Fibroblast of skin of right biceps (primary cell): ENCODE measurements at places on chromosomes 3 and 15.

- no peak for DNase-seq
These were observed 135.0 kb upstream of the COL8A1 start for GRCh38 chr3:99503350-99503749.

DNA sequence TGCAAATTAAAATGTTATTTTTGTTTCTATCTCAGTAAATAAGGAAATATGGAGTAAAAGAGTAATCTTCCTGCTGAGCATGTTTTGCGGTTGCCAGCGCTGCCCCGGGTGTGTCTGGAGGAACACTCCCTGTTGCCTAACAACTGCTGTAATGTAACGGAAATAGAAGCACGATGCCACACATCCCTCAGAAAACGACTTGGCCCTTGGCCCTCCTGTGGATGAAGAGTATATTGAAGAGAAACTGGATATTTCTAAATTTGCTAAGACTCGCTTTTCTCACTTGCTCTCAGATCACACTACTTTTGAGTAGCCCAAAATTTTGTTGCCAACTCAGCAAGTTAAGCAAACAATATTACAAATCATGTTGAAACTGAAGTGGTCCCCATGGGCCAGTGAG is 18.9 kb downstream of the CX3CR1 start:
- DNase-seq, result peak; percentile 85

DNA sequence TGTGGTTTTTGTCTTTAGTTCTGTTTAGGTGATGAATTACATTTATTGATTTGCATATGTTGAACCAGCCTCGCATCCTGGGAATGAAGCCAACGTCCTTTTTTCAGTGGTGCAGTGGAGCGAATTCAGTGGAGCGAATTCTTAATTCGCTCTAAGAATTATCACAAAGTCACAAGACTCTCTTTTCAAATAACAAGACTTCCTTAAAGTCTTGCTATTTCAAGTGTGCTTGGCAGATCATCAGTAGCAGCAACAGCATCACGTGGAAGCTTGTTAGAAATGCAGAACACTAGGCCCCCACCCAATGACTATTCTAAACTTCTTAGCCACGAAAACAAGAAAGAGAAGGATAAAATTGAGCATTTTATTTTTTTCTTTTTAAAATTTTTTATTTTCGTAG is 58.1 kb upstream of the CD200R1L start:
- DNase-seq, result no peak

- peak; percentile 24 for DNase-seq
These were observed 57.7 kb downstream of the PIK3R4 start for GRCh38 chr3:130688697-130689470.

- no peak for DNase-seq
These were observed 114.5 kb downstream of the MEGF11 start for GRCh38 chr15:66138892-66139590.

- DNase-seq, result no peak
These were observed 345.6 kb downstream of the FEZF2 start for GRCh38 chr3:62027796-62028195.

- no peak for DNase-seq
These were observed 153.8 kb downstream of the ADAM10 start for GRCh38 chr15:58595516-58596263.

GRCh38 chr15:41631880-41632470 is 28.2 kb upstream of the MGA start:
- DNase-seq, result no peak

DNA sequence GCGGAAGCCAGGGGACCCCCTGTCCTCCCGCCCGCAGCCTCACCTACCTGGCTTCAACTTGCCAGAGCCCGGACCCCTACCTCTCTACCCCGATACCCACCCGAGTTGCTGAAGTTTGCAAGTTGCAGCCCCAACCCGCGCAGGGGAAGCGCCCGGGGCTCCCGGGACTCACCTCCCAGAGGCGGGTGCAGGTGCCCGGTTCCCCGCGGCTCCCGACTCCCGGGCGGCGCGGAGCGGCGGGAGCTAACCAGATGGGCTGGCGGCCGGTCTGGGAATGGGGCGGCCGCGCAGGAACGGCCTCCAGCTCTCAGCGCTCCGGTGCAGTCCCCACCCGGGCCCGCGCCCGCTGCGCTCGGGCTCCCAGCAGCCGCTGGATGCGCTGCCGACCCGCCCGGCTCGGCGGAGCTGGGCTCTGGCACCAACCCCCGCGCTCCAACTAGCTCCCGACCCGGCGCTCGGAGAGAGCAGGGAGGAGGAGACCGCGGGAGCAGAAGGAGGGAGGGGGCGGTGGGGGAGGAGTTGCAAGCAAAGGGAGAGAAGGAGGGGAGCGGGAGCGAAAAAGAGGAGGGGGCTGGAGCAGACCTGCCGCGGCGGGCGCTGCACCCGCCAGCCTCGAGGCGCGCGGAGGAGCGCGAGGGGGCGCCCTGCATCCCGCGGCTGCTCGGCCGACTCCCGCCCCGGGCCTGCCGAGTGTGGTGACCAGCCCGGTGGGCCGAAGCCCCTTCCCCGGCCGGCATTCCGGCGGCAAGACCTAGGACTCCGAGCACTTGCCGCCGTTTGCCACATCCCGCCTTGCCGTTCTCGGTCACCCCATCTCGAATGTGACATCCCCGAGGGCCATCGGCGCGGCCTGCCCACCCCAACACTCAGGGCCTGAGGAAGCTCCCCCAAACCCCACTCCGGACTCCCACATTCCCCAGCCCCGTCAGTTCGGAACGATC is at the start of gene SEMA5B:
TSS of gene SEMA5B (minus strand) at position 472 of the 941 bp plus-strand sequence. CDS start 66,500 bp downstream, outside the sequence.
- DNase-seq, result peak; percentile 11

DNA sequence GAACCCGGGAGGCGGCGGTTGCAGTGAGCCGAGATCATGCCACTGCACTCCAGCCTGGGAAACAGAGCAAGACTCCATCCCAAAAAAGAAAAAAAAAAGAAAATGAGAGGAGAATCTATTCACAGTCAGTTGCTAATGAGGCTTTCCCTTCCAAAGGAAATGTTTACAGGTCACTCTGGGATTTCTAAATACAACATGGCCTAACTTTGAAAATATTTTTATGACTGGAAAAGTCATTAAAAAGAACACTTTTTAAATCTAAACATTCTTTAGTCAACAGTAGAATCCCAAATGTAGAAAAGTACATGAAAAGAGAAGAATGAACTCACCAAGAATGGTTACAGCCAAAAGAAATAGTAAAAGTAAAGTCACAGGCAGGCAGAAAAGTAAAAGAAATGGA is 78.6 kb downstream of the PLD1 start:
- DNase-seq, result no peak

DNA sequence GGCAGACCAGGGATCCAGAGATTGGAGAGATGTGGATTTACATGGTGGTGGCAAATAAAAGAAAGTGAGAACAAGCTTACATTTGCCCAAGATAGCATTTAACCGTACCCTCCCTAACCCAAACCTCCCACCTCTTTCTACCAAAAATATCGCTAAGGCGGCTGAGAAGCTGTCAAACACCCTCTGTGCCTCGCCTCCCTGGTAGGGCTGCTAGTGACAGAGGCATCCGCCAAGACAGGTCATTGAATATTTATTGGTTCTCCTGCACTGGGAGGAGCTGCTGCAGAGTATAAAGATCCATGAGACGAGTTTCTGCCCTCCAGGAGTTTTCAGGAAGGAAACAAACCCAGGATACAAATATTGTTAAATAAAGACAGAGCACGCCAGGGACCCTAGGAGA is 107.3 kb upstream of the TMC3 start:
- DNase-seq, result no peak

DNA sequence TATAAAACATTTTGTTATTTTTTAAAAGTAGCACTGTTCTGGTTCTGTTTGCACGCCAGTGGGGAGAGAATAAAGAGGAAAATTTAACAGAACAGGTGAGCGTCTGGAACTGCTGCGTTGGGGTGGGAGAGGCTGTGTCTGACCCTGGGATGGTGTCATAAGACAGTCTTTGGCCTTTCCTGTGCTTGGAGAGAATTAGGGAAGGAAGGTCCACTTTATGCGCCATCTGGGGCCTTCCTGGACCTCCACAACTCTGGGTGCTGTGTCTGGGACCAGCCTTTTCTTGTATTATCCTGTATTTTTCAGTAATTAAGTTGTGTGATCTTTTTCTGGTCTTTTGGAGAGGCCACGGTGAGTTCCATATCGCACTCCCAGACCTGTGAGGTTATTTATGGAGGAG is 3.3 kb downstream of the FAM43A start:
- DNase-seq, result no peak

DNA sequence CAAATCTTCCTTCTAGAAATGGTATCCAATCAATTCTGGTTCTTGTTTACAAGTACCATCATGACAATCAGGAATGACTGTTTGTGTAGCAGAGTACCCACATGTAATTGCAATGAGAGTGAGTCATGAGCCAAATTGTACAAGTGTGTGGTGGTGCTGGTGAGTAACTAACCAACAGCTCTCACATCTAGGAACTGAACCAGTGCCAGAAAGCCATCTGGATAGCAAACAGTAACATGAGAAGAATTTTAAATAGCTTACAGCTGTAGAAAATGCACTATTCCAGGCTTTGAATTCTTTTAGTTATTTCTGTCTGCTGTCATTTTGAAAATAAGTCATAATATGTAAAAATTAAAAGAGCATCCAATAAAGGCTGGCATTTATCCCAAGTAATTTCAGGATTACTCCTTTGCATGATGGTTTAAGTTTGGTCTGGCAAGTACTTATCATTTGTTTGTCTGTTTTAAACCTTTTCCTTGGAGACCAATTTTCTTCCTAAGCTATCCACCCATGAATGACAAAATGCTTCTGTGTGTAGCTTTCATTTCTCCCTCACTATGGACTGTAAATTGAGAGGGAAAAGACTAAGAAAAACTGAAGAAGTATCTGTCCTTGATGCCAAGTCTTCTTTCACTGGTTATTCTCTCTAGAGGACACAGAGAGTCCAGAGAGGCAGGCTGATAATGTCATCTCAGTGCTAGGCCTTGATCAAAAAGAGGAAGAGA is 60.0 kb downstream of the PIK3CB start:
- DNase-seq, result peak; percentile 99

- no peak for DNase-seq
These were observed 338.5 kb upstream of the ONECUT1 start for GRCh38 chr15:53128652-53129051.

DNA sequence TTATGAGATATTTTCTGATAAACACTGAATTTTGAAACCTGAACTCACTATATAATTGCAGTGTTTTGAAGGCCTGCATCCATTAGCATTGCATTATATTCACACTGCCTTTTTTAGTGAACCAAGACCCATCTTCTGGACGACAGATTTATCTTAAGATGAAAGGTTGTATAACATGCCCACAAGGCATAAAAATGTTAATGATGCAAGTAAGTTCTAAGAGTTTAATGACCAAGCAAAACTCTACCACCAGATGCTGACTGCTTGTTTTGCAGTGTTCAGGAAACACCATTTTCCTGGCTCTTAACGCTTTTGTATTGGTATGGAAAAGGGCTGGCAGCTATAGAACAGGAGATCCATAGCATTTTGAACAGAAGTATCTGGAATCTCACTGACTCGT is 46.1 kb downstream of the USP50 start:
- DNase-seq, result no peak

GRCh38 chr3:129528589-129529100 is at the start of gene RHO:
Gene RHO, plus strand, starts transcription at chr3:129528639. Its CDS starts 95 bp downstream, at chr3:129528734.
- no peak for DNase-seq

- no peak for DNase-seq
These were observed 40.4 kb upstream of the RAB6B start for GRCh38 chr3:133935843-133936769.
